ENCODE measurements at places on chromosomes 5 and 9.
A peak's percentile ranks its signal among the peaks of the same experiment; 100 is the strongest.

- DNase-seq, result no peak
These were observed 6.2 kb downstream of the REEP5 start for GRCh38 chr5:112915831-112916230.

- DNase-seq, result no peak
These were observed 110.9 kb downstream of the GRIA1 start for GRCh38 chr5:153601377-153601776.

DNA sequence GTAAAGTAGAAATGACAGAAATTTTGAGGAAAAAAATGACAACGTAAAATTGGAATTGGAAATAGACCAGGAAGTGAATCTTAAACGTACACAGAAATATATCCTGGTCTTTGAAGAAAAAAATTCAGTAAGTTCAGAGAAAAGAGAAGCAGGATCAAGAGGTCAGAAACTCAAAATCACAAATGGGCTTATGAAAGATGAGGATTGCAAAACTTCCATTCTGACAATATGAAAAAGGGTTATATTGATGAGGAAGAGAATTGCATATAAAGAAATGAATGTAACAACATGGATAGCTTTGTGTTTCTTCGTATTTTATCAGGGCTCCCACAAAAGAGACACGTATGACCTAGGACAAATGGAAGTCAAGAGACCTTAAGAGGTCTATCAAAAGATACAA lies 58.1 kb downstream of the OXCT1 start:
- DNase-seq, result no peak

DNA sequence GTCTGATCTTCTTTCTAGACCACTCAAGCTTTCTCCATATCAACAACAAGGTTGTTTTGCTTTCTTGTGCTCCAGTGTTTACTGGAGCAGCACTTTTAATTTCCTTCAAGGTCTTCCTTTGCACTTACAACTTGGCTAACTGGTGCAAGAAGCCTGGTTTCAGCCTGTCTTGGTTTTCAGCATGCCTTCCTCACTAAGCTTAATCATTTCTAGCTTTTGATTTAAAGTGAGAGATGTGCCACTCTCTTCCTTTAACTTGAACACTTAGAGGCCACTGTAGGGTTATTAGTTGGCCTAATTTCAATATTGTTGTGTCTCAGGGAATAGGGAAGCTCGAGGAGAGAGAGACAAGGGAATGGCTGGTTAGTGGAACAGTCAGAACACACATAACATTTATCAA lies 13.4 kb downstream of the AK3 start:
- no peak for DNase-seq

DNA sequence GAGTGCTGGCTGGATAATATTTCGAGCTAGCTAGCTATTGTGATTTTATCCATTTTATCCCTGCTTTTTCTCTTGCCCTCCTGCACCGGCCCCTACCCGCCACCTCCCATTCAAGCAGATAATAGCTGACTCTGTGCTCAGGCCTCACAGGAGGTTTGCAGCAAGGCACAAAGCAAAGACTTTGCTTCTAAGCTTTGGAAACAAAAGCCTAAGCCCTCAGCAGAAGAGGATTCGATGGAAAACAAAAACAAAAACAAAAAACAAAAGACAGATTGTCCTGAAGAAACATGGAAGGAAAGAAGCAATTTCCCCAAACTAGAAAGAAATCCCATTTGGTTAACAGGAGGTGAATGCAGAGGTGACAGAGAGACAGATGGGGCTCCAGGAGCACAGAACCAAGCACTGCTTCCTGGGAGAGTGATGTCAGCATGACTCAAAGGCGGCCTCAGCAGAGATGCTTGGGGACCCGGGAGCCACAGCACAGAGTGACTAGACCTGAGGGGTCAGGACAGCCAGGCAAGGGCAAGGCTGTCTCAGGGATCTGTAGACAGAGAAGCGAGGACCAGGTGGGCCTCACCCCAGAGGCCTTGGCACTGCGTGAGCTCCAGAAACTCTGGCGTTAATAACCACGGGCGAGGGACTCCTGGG lies 28.4 kb downstream of the MTX3 start:
- no peak for DNase-seq

- peak; percentile 89 for DNase-seq
These were observed 411.1 kb downstream of the ACTL7B start for GRCh38 chr9:108444400-108445358.

DNA sequence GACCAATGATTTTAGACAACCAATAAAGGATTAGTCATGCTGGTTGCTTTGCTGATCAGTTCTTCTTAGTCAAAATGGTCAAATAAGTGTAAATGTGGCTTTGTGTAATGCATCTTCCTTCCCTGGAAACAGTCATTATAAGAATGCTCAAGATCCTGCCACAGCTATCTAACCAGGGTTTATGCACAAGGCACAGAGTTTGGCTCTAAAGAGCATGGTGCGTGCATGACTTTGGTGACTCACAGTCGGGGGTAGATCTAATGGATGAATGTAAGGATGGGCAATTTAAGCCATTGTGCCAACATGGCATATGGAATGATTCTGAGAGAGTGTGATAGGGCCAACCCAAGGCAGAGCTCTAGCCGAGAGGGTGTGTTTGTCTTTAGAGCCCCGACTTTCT lies 6.5 kb downstream of the LIX1 start:
- DNase-seq, result no peak
